NAMALWA (cell line): ENCODE measurements at places on chromosomes 6 and 20.

DNA sequence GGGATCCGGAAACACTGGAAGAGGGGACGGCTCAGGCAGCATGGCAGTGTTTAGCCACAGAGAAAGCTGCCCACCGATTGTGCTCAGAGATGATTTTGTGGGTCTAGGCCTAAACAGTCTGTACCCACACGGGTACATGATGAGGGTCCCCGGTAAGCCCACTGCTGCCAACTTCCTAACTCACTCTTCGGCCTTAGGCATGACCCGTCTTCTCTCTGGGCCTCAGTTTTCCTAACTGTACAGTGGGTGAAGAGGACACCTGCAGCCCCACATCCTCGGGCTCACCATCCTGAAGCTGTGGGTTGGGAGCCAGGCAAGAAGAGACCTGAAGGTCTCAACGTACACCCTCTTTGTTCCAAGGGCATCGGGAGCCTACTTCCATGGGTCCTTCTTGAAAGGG, 6.5 kb downstream of the FOXP4 start:
- no peak for DNase-seq

GRCh38 chr20:61776491-61777075, 289.1 kb downstream of the TAF4 start:
- no peak for DNase-seq

DNA sequence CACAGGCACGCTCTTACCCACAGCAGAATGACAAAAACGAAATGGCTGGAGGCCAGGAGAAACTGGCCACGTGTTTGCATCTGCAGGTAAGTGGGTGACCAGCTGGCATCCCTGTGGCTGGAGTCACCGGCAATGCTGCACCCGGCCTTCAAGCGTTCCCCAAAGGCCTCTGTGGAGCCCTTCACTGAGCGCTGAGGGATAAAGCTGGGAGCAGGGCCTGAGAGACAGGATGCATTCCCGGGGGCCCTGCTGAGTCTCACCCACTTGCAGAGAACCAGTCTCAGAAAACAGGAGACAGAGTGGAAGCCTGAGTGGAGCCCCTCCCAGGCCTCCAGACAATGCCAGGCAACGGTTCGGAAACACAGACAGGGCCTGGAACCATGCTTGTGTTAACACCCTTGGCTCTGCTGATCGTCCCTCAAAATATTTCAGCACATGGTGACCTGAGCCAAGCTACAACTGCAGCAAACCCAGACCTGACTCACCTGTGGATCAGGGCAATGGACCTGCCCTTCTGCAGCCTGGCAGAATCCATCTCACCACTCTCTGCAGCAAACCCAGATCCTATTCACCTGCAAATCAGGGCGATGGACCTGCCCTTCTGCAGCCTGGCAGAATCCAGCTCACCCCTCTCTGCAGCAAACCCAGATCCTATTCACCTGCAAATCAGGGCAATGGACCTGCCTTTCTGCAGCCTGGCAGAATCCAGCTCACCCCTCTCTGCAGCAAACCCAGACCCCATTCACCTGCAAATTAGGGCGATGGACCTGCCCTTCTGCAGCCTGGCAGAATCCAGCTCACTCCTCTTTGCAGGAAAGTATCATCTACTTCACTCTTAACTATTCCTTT, 39.8 kb downstream of the TBXT start:
- DNase-seq, result no peak

GRCh38 chr6:149913540-149914240, 9.2 kb downstream of the RAET1G start:
- DNase-seq, result no peak

- no peak for DNase-seq
These were observed 203.6 kb downstream of the LRFN2 start for GRCh38 chr6:40383348-40384115.
